ENCODE measurements at places on chromosomes 2 and 18.

- no peak for DNase-seq
These were observed 877.6 kb downstream of the SLC4A3 start for GRCh38 chr2:220504938-220505503.

GRCh38 chr2:86468162-86469033 lies 27.2 kb downstream of the KDM3A start:
- no peak for DNase-seq

GRCh38 chr2:20668871-20669475 lies 2.0 kb downstream of the GDF7 start:
- DNase-seq = no peak

DNA sequence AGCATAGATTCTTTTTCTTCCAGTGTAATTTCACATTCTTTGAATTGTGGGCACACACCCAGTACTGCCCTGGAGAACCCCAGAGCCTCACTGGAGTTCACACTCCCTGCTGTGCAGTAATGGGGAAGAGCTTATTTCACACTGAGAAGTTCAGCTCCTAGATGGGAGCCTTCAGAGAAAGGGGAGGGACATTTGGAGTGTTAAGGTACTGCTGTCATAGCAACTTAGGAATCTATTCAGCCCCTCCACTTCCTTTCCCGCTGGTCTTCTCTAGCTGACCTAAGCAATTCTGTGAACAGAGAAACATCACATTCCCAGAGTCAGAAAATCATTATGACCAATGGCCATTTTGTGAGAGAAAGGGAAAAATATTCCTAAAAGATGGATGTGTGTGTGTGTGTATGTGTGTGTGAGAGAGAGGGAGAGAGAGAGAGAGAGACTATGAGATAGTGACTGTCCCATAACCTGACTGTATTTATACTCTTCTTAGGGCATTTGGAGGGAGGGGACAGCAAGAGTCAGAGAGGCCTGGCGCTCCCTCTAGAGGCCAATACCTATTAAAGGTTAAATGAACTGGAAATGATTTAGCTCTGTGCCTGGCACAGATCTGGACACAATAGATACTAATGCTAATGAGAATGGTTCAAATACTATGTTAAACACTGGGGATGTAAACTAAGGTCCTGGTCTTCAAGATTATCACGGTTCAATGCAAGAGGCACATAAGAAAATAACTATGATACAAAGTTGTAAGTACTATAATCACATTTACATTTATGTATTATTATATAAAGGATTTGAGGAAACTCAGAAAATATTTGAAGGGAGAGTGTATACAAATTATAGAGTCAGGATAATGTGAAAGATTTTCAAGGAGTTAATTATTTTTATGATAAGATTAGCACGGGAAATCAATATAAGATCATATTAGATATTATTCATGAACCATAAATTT lies 41.5 kb upstream of the RPE start:
- peak; percentile 44 for DNase-seq
